ENCODE measurements at places on chromosomes 3 and 15. TPM values are rescaled to one million over a fixed set of nuclear protein-coding genes. Genes with fewer than 3 reads are reported as not detected.

Gene CAV3
- 0.32 TPM for total RNA-seq

Gene GRAMD2A
- 27.4 TPM for total RNA-seq

Gene KNL1
- total RNA-seq, result 0.61 TPM

Gene GOLGA6L4
- total RNA-seq, result 2.7 TPM

Gene NRG4
- 1.2 TPM for total RNA-seq

Gene UROC1
- not detected for total RNA-seq

Gene ACAN
- 0.06 TPM for total RNA-seq

Gene INKA1
- 6.6 TPM for total RNA-seq

All from upper lobe of right lung (tissue), 1 donor.